ENCODE measurements at places on chromosomes 2 and 18. TPM values are rescaled to one million over a fixed set of nuclear protein-coding genes. Genes with fewer than 3 reads are reported as not detected.

DNA sequence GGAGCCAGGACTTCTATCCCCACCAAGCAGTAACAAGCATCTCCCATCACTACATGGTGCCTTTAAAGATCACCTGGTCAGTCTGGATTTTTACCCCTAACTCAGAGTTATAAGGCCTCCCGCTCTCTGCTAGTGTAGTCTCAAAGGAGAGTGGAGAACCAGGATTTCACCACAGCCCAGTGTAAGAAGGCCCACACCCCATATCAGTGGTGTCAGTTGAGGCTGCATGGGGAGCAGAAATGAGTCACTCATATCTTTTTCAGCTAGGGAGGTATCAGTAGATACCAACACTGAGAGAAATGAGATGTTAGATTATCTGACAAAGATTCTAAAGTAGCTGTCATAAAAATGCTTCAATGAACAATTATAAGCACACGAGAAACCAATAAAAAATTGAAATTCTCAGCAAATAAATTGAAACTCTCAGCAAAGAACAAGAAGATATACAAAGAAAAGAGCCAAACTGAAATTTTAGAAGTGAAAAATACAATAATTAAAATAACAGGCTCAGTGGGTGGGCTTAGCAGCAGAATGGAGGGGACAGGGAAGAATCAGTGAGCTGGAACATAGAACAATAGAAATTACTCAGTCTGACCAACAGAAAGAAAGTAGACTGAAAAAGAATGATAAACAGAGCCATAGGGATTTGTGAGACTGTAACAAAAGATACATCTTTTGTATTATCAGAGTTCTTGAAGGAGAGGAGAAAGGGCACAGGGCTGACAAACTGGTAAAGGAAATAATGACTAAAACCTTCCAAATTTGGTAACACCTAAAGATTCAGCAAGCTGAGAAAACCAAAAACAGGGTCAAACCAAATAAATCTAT is 257.7 kb downstream of the ANAPC1 start:
- DNase-seq, result no peak

DNA sequence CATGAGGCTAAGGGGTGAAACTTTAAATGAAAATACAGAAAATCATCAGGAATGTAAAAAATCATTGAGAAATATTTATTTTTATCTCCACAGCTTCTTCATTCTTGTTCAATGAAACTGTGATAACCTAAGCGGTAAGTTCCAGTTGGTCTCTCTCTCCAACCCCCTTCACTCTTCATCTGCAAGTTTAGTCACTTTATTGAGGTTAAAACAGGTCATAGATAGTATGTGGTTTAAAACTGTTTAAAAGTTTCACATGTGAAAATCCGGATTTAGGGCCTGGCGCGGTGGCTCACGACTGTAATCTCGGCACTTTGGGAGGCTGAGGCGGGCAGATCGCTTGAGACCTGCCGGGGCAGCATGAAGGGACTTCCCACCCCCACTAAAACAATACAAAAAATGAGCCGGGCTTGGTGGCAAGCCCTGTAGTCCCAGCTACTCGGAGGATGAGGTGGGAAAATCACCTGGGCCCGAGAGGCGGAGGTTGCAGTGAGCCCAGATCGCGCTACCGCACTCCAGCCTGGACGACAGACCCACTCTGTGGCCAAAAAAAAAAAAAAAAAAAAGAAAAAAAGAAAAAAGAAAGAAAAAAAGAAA is 1.6 kb upstream of the PHLPP1 start:
- DNase-seq, result no peak

GRCh38 chr18:51123046-51123395 is 74.5 kb downstream of the MEX3C start:
- DNase-seq, result no peak

Gene INPP5D
- total RNA-seq, result 79.2 TPM

DNA sequence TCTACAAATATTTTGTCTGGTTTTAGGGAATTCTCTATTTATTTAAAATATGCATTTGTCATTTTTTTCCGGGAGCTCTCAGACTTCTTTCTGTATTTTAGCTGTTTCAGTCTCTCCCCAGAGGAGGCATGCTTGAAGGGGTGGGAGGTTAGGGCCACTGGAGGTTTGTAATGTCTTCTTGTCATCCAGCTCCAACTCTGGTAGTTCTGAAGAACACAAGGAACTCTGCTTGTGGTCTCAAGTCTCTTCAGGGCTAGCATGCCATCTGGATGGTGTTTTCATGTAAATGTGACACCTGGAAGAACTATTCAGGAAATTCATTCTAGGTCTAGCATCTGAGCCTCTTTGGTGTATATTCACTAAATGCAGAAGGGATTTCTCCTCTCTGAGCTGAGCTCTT is 518.4 kb upstream of the DCC start:
- no peak for DNase-seq

Gene MAPK4
- 0.21 TPM for total RNA-seq

DNA sequence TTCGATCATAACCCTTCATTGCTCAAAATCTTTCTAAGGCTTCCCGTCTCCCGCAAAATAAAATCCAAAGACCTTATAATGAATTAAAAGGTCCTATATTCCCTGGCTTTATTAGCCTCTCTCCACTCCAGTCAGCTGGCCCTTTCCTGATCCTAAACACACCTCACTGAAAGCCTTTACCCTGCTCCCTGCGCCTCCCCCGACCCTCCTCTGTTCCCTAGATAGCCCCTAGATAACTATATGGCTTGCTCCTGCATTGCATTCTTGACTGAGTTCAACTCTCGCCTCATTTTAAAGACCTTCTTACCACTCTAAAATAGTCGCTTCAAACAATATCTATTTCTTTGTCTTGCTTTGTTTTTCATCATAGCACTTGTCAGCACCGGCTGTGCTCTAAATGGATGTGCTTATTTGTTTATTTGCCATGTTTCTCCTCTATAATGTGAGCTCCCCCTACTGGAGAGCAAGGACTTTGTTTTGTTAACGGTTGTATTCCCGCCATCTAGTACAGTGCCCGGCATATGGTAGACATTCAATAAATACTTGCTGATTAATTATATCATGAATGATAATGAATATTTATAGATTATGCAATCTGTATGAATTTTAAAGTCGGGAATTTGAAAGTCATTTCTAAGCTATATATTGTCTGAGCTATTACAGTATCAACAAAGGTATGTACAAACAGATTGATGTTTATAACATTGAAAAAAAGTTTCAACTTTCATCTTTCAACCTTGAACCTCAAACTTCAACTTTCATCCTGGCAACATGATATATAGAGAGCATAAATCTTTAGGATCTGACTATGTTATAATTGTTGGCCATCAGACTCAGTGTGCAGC is 32.4 kb upstream of the VIT start:
- DNase-seq, result no peak

Gene ZNF804A
- total RNA-seq, result 2.2 TPM

- no peak for DNase-seq
These were observed 53.8 kb upstream of the RBBP8 start for GRCh38 chr18:22879293-22879692.

Measured in endothelial cell (in vitro differentiated cells).